ENCODE measurements at places on chromosomes 11 and 22.

DNA sequence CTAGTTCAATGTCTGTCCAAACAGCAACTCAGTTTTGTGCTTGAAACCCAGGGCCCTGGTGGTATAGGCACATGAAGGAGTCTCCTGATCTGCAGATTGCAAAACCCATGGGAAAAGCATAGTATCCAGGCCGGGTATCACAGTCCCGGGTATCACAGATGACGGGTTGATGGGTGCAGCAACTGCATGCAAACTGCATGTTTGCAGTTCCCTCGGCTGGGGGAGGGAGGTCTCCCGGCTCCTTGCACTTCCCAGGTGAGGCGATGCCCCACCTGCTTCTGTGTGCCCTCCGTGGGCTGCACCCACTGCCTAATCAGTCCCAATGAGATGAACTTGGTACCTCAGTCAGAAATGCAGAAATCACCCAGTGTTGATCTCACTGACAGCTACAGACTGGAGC is 53.9 kb downstream of the KCNQ1 start:
- DNase-seq: no peak

DNA sequence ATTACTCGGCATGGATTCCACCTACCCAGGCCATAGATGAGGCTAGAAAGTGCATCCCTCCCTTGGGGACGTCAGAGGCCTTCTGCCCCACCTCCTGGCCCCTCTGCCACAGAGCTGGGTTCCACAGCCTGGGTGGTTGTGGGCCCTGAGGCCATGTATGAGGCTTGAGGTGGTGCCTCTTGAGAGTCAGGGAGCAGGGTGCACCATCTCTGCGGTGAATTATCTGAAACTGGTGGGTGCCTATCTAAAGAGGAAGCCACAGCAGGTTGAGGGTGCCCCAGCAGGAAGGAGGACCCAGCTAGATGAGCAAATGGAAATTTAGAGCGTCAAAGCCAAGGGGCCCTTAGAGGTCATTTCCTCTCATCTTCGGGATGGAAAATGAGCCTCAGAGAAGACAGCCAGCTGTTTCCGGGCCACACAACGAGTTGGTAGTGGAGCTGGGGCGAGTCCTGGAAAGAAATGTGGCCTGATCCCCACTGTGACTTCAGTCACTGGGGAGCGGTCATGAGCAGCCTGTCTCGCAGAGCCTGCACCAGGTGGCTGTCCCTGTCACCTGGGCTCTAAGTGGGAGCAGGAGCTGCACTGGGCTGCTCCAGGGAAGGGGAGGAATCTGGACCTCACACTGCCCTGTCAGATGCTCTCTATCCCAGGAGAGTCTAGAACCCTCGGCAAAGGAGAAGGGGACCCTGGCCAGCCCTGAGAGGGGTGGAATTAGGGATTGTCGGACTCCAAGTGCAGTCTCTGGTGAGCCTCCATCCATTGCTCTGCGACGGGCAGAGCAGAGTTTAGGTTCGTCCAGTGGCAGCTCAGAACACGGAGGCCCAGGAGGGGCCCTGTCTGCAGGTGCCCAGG is 7.3 kb downstream of the ADORA2A start:
- peak; percentile 42 for DNase-seq

- no peak for DNase-seq
Observed at GRCh38 chr11:93652679-93653078, 8.8 kb upstream of the CEP295 start.

- no peak for DNase-seq
Observed at GRCh38 chr11:25910086-25910485, 421.8 kb upstream of the ANO3 start.

- DNase-seq: no peak
Observed at GRCh38 chr11:46272816-46273427, 4.5 kb upstream of the CREB3L1 start.

DNA sequence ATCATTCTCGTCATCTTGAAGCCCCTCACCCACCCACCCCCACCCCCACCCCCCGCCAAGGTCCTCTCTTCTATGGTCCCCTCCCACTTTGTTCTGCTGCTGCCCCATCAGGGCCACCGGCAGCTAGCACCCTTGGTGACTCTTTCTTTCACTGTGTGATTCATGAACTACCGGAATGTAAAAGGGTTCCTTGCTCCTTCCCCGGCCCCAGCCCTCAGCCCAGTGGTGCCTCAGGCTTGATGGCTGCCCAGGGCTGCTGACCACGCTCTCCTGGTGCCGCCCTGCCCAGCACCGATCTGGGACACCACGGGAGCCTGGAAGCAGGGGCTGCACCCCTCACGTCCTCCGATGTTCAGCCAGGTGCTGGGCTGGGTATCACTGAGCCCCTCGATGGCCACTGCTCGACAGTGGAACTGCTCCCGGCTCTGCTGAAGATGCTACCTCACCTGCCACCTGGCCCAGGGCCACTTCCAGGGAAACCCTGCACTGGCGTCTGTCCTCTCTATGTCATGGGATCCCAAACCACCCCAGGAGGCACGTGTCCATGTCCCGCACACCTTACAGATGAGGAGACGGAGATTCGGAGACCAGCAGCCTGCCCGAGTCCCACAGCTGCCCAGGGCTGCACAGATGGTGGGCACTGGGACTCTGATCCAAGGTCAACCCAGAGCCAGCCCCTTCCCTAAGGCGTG is 39.7 kb downstream of the IGLL5 start:
- DNase-seq: no peak

- no peak for DNase-seq
Observed at GRCh38 chr11:118212781-118213191, 12.0 kb downstream of the JAML start.

DNA sequence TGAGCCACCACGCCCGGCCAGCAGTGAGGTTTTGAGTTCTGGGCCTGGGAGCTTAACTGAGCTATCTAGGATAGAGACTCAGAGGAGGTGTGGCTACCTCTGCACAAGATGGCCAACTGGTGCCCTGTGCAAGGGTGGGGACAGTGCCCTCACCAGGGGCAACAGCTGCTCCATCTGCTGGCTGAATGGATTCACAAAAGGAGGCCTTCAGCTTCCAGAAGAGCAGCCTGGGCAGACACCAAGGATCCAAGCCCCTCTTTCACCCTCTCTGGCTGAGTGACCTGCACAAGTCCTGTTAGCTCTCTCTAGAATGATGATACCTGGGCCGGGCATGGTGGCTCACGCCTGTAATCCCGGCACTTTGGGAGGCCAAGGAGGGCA is 33.5 kb upstream of the BAIAP2L2 start:
- no peak for DNase-seq

GRCh38 chr11:43789700-43790443 is 90.8 kb upstream of the ALKBH3 start:
- DNase-seq: no peak

DNA sequence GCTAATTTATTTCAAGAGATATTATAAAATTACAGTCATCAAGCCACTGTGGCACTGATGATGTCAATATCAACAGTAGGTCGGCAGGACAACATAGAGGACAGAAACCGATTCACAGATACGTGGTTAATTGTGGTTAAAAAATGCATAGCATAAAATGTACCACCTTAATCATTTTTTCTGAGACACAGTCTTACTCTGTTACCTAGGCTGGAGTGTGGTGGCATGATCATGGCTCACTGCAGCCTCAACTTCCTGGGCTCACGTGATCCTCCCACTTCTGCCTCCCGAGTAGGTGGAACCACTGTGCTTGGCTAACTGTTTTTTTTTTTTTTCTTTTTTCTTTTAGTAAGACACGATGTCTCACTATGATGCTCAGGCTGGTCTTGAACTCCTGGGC is 21.0 kb upstream of the TOLLIP start:
- no peak for DNase-seq

Measured in activated CD4-positive, CD25-positive, alpha-beta regulatory T cell (primary cell).